ENCODE measurements at places on chromosomes 1 and 21.

DNA sequence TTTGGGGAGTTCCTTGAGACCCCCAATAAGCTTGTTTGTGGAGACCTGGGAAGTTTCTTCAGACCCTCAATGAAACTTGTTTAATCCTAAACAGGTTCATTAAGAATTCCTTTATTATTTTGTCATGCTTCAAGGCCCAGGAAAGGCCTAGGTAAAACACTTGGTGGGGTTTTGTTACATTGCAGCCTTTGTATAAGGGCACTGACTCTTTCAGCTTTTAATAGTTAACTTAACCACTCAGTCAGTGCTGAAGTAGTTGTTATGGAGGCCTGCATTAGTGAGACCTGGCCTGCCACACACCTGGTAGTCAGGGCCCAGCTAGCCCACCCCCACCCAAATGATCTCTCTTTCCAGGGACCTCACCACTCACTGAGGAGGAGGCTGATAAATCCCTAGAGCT is 103.7 kb downstream of the FCRL5 start:
- DNase-seq = no peak

DNA sequence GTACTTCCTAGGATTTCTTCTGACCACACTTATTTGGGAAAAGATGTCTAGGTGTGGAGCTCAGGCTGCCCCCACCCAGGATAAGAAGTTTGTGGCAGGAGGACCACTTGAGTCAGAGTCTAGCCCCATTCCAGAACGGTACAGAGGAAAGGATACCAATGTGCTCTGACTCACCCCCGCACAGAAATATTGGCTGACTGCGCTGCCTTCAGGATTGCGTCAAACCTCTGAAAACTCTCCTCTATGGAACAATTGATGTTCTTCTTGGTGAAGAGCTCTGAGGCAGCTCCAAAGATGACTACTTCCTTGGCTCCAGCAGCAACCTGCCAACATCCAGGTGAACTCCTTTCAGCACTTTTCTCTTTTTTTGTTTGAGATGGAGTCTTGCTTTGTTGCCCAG is 11.2 kb downstream of the HMGCL start:
- no peak for DNase-seq

DNA sequence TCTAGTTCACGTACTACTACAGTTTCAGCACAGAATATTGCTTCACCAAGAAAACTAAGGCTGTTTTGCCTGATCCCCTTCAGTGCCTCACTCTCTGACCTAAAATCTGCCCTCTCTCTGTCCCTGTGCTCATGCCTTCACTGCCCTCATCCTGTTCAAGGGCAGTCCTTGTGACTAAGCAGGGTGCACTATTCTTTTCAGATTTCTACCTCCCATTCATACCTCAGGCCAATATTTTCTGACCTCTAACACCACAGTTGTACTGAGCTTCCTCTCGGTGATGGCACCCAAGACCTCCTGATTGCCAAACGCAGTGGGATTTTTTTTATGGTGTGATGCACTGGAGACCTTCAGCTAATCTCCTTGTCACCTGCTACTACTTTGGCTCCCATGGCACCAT is 57.7 kb upstream of the GADD45A start:
- no peak for DNase-seq

- no peak for DNase-seq
Measured at GRCh38 chr1:90579212-90579802, 137.8 kb downstream of the BARHL2 start.

GRCh38 chr1:78864175-78864574 is 142.4 kb downstream of the ADGRL4 start:
- no peak for DNase-seq
